ENCODE measurements at places on chromosomes 5 and 9.

- H3K36me3 ChIP-seq: no peaks in the 10 kb centered on the region
- no peak overlapping the region for H3K27ac ChIP-seq
- no peak for DNase-seq
- H3K4me3 ChIP-seq: no peak overlapping the region
These were observed 35.5 kb downstream of the PLPP7 start for GRCh38 chr9:131324736-131325679.

DNA sequence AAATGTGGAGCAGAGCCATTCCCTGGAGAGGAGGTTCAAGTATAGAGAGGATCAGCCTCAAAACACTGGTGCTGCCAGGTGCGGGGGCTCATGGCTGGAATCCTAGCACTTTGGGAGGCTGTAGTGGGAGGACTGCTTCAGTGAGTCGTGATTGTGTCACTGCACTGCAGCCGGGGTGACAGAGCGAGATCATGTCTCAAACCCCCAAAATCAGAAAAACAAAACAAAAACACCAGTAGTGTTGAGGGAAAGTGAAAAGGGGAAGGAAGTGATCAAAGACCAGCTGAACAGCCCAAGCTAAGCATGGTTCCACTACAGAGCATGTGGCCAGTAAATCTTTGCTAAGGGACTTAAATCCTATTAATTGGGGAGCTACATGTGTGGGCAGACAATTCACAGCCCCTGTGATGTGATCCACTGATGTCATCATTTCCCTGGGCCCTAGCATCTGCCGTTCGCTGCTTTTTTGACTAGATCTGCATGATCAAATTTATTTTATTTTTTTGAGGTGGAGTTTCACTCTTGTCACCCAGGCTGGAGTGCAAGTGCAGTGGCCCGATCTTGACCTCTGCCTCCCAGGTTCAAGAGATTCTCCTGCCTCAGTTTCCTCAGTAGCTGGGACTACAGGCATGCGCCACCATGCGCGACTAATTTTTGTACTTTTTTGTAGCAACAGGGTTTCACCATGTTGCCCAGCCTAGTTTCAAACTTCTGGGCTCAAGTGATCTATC, 2.7 kb upstream of the PCBD2 start:
- no peak overlapping the region for H3K27ac ChIP-seq
- no peak overlapping the region for H3K4me3 ChIP-seq
- H3K27me3 ChIP-seq: no peaks in the 10 kb centered on the region

DNA sequence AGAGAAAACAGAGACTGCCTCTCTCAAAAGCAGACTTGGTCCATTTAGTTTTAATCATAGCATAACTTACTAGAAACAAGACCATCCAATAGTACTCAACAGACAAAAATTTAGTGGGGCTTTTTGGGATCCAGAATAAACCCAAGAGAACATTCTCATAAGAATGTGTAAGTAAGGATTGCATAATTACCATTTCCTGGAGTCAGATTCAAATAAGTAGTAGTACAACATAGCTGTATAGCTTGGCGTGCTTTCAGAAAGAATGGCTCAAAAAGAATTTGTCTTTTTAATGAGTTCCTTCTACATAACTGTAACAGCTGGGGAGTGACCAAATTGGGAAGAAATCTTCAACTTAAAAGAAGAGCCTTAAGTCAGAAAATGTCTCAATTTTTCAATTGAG, 145.4 kb downstream of the DENND1A start:
- H3K4me3 ChIP-seq: no peak overlapping the region
- H3K27me3 ChIP-seq: no peaks in the 10 kb centered on the region
- peaks cover 4% of the 10 kb centered on the region for H3K4me1 ChIP-seq
- H3K36me3 ChIP-seq: no peaks in the 10 kb centered on the region

- DNase-seq: no peak
- H3K36me3 ChIP-seq: no peaks in the 10 kb centered on the region
- H3K4me1 ChIP-seq: peaks cover 46% of the 10 kb centered on the region
These were observed 5.6 kb upstream of the RNF44 start for GRCh38 chr5:176542596-176543427.

DNA sequence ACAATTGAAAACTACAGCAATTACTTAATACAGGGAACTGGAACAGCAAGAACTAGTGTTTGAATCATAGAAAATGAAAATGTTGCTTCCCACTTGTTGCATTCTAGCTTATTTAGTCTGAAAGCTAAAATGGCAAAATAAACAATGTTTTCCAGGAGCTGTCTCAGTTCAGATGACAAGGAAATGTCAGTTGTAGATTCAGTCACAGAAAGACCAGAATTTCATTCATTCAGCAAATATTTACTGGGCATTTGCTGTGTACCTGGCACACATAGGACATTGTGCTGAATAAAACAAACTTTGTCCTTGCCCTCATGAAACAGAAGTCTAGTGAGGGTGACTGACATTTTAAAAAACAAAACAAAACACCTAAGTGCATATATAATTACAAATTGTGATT, 41.5 kb downstream of the GCNT4 start:
- H3K27me3 ChIP-seq: no peaks in the 10 kb centered on the region
- no peaks in the 10 kb centered on the region for H3K4me1 ChIP-seq
- H3K4me3 ChIP-seq: no peak overlapping the region
- no peak for DNase-seq
- H3K27ac ChIP-seq: no peak overlapping the region

- H3K36me3 ChIP-seq: no peaks in the 10 kb centered on the region
- H3K4me1 ChIP-seq: peaks cover 19% of the 10 kb centered on the region
- no peak overlapping the region for H3K4me3 ChIP-seq
These were observed 288.1 kb downstream of the GADD45G start for GRCh38 chr9:89892920-89893319.

DNA sequence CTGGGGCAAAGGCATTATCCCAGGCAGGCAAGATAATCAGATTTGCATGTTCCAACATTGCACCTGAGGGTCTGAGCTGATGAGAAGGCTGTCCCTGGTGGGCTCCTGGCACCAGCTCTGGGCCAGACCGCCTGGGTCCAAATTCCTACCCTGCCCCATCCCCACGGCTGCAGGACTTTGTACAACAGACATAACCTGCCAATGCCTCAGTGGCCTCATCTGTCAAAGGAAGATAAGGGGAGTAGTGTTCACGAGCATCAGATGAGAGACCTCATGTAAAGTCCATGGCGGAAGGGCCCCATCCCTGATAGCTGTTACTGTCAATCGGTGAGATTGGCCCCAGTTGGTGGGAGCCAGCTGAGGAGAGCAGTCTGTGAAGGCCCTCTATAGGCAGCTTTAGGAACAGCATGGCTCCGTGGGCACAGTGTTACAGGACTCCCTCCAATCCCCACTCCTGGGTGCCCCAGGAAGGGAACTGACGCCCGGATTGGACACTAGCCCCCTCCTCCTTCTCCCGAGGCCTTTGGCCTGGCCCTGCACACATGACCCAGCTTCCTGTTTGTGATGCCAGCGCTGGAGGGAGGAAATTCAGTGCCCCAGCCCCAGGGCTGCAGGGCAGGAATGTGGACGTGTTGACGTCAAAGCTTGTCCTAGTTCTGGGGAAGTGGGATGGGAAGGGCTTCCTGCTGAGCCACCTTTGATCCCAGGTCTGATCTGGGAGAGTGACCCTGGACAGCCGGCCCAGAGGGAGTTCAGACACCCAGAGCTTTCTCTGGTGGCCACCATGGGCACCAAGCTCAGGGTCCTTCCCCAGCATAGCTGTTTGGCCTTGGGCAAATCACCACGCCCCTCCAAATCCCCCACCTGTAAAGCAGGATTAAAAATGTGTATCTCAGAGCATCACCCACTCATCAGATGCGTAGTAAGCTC, 56.2 kb downstream of the DUSP1 start:
- H3K4me1 ChIP-seq: peaks cover 43% of the 10 kb centered on the region
- no peaks in the 10 kb centered on the region for H3K27me3 ChIP-seq
- H3K4me3 ChIP-seq: no peak overlapping the region
- peak; percentile 94 for DNase-seq

All from suprapubic skin (tissue), 4 donors.